ENCODE measurements at places on chromosomes 2 and 18.
A peak's percentile ranks its signal among the peaks of the same experiment; 100 is the strongest.

DNA sequence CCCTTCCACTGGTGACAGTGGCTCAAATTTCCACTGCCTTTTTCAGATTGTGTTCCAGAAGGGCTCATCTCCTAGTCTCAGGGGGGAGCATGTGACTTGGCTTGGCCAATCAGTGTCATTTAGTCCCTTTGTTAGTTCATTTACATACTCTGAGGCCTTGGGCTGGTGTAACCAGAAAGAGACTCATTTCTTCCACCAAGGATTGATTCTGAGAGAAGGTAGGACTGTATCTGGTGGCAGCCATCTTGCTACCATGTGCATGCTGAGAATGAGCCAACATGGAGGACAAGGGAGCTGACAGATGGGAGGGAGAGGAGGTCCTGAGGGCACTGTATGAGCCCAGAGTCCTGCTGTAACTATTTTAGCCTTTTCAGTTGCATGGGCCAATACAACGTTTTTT is 191.7 kb downstream of the THSD7B start:
- no peak for DNase-seq

DNA sequence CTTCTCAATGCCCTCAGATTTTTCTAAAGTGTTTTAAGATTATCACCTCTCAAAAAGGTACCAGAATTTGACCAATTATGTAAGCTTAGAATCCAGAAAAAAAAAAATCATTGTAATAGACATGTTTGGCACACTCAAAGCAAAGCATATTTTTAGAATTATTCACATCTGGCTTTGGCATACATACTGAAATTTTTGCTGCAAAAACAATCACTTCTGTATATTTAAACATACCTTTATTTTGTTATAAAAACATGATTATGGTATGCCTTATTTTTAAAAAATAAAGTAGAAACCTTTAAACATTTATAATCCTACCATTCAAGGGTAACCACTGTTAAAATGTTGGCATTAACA is 143.3 kb downstream of the ESCO1 start:
- no peak for DNase-seq

GRCh38 chr2:163255086-163255485 is 416.5 kb upstream of the KCNH7 start:
- DNase-seq: no peak

GRCh38 chr2:235669269-235669831 is 175.5 kb downstream of the AGAP1 start:
- peak; percentile 64 for DNase-seq

DNA sequence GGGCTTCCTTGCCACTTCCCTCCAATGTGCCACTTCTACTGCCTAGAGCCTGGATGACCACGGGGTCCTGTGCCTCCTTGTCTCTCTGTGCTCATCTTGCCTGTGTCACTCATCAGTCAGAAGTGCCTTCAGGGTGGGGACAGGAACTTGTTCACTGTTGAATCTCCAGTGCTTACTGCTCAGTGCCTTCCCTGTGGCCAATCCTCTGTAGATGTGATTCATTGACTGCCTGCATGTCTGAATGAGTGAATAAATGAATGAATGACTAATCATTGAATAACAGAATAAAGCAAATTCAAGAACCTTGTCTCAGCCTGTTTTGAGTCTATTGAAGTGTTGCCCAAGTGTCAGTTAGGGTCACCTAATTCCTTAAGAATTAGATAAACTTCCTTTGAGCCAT is 42.3 kb upstream of the FAM136A start:
- DNase-seq: no peak

- no peak for DNase-seq
Observed at GRCh38 chr18:55353806-55354205, 234.2 kb downstream of the TCF4 start.

DNA sequence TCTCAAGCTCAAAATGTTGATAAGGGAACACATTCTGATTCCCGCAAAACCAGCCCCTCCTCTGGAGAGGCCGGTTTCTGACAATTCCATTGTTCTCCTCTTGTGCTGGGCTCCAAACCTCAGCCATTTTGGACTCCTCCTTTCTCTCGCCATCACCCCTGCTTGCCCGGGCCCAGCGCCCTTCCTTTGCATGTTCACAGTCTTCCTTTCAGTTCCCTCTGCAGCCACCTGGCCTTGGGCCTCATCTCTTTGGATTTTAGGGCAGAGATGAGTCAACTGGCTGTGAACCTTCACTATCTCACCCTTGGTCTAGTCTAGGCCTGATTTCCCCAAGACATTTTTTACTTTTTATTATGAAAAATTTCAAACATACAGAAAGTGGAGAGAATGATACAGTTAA is 155.9 kb upstream of the MAP3K20 start:
- DNase-seq: no peak

GRCh38 chr2:100589527-100589926 is 26.7 kb downstream of the PDCL3 start:
- no peak for DNase-seq

DNA sequence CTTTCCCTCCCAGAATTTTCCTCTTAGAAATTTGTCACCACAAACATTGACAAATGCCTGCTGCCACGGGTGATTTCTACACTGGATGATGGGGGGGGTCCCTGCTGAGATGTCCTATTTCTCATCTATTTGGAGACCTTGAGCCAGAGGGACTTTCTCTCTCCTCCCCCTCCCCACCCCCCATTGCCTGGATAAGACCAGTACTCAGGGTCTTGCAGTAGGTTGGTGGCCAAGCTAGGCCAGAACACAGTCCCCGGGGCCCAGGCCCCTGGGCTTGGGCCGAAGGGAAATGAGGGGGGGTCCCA is 560 bp upstream of the DUSP2 start:
- no peak for DNase-seq

GRCh38 chr18:49745045-49746014 is 68.0 kb downstream of the ACAA2 start:
- no peak for DNase-seq

- no peak for DNase-seq
Observed at GRCh38 chr2:20476950-20477349, 30.1 kb downstream of the RHOB start.

DNA sequence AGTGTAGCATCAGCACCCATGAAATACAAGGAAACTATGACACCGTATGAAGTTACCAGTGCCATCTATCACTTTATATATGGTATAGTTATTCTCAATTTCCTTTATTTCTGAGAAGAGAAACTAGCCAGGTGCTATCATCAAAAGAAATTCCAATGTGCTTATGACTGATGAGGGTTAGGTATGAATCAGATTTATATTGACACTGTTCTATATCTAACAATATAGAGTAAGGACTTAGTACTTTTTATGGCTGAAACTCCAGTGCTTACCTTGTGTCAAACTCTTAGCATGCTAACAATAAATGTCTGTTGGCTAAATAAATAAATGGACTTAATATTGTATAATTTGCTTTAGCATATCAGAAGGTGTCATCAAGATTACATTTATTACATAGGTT is 6.9 kb downstream of the METTL4 start:
- DNase-seq: no peak

DNA sequence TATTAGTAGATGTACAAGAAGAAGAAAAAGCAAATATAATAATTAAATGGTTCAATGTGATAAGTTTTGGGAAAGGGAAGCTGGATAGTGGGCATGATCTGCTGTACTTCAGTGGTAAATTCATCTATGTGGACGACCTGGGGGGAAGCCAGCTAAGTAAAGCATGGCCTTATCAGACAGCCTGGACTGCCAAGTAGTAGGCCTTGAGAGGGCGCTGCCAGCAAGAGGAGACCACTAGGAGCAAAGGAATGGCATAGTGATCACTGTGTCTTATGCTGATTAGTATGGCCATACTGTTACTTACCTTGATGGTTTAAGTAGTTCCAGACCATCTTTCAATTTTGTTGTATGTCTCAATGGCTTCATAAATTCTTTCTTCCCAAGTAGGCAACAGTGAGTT is 287.6 kb downstream of the SETBP1 start:
- no peak for DNase-seq

DNA sequence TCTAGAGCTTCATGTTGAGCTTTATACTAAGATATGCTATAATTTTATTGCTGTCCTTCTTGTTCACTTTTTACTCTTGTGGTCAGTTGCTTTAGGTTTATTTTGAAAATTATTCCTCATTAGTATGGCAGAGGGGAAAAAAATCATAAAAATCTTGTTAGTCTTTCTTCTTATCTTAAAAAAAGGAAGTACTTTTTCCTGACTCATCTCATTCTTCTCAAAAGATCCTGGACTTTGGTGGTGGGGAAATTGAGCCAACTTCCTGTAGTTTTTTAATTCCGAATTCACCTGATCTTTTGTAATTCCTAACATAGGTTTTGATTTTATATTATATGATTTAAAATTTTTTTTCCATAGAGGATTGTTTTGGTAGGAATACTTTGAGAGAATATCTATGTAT is 3.8 kb downstream of the SLC4A1AP start:
- DNase-seq: no peak

GRCh38 chr2:228768818-228769217 is 502.3 kb downstream of the PID1 start:
- DNase-seq: no peak

DNA sequence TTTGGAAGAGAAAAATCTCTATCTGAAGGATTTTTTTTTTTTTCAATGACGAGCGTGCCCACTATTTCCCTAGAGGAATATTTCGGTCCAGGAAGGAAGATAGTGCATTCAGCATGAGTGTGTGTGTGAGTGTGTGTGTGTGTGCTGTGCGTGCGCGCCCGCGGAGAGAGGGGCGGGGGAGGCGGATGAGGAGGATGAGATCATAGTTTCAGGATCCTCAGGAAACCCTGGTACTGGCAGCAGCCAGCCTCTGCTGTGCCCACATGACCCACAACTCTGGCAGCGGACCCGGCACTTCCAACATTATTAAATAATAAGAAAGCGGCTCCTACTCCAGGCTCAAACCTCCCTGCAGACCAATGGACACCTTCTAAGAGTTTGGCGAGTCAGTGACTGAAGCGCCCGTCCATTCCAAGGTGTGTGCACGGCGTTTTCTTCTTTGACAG is 217.0 kb upstream of the DTNA start:
- DNase-seq: peak; percentile 88

DNA sequence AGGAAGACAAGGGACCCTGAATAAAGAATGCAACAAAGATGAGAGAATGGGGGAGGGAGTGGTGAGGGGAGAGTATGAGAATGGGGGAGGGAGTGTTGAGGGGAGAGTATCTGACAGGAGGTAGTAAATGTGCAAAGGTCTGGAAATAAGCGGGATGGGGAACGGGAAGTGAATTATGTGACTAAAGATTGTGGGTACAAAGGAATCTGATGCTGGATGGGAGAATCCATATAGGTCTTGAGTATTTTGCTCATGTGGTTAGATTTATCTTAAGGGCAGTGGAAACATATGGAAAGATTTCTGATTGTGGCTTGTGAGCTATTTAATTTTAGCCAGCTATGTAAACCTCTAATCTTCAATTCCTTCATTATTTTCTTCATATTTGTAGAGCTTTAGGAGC is 593.4 kb downstream of the DCC start:
- no peak for DNase-seq

DNA sequence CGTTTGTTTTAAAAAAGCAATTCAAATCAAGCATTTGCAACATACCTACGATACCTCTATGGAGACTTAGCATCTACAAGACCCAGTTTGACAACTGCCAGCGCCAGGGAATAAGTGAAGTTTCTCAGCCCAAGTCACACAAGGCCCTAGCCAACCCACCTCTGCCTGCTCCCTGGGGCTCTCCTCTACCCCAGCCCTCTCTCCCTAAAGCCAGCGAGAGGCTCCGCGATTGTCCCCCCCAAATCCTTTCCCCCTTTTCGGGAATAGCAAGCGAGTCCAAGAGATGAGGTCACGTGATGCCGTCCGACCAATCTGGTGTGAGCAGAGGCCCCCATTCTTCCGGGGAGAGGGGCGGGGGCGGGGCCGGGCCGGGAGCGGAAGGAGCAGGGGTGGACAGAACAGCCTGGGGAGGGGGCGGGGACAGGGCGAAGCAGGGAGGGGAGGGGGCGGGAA is 102.2 kb upstream of the RAB6C start:
- DNase-seq: peak; percentile 74

DNA sequence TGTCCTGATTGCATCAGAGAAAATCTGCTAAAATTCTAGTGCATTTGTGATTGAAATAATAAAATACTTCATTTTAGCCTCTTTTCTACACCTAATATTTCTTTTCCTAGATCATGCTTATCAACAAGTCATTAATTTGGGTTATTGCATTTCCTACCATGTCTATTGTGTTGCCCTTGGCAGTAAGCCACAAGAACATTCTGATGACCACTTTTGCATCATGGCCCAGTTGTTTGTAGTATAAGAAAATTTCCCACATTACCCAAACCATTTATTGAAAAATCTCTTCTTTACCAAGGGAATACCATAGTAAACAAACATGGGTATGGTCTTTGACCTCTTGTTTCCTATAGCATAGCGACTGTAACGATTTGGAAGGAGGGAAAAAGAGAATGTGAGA is 76.3 kb downstream of the R3HDM1 start:
- DNase-seq: no peak

- peak; percentile 71 for DNase-seq
Observed at GRCh38 chr2:4762951-4763376, 929.2 kb upstream of the SOX11 start.

- no peak for DNase-seq
Observed at GRCh38 chr2:173258701-173259100, 96.0 kb upstream of the CDCA7 start.

DNA sequence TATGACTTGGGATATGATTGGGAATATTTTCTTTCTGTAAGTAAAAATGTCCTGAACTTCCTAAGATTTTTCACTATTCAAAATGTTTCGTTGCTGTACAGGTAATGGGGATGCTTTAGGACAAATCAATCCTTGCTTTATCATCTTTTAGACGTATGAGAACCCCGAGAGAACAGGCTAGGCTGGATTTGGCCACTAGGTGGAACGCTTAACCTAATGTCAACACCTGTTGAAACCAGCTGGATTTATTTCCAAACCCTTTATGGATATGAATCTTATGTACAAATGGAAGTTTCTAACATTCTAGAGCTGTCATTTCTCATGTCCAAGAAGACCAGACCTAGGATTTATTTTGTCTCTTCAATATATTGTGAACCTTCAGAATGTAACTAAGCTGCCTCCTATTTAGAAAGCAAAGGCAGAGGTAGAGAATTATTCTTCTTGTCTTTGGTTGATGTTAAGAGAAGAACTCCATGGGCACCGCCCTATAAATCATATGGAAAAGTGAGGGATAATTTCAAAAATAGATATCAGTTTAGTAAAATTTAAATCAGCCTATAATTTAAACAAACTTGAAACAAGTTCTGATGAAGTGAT is 96.7 kb downstream of the PMAIP1 start:
- peak; percentile 52 for DNase-seq

DNA sequence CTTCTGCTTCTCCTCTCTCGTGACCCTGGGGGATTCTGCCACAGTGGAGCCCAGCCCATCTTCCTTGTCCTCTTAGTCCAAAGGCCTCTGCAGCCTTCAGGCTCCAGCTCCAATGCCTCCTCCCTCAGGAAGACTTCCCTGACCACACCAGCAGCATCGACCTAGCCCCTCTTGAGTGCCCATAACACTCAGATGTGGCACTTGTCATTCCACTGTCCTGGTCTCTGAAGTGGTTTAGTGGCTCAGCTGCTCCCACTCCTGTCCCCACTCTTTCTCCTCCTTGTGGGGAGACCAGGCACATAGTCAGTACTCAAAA is 97.5 kb downstream of the STPG4 start:
- no peak for DNase-seq

- DNase-seq: no peak
Observed at GRCh38 chr2:30647752-30648457, 159.3 kb downstream of the CAPN13 start.

All from SHP77 (cell line).